ENCODE measurements at places on chromosomes 12 and 14.

DNA sequence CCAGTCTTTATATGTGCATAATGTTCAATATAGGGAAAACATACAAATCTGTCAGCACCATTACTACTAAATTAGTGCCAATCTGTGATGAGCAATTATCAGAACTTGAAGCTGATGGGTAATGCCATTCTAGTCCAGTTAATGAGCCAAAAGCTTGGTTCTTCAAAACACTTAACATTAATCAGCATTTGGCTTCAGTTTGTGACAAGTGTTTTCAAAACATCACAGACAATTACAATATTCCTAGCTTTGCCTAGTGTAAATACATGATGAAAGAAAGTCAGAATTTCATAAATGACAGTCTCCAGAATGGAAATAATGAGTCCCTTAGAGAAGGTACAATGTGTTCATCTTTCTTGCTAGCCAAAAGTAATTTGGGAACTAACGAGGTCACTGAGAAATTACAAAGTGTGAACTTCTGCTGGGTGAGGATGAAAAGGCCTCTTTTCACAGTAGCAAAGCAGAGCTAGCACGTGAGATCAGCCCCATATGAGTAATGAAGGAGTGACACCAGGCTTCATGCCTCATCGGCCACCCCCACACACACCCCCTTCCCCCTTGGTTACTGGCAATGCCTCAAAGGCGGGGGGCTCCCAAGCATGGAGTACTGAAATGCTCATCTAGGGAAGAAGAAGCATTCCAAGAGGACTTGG is 180.6 kb upstream of the EEA1 start:
- no peak for DNase-seq

- DNase-seq, result no peak
Measured at GRCh38 chr12:44031472-44032185, 195.7 kb downstream of the TMEM117 start.

DNA sequence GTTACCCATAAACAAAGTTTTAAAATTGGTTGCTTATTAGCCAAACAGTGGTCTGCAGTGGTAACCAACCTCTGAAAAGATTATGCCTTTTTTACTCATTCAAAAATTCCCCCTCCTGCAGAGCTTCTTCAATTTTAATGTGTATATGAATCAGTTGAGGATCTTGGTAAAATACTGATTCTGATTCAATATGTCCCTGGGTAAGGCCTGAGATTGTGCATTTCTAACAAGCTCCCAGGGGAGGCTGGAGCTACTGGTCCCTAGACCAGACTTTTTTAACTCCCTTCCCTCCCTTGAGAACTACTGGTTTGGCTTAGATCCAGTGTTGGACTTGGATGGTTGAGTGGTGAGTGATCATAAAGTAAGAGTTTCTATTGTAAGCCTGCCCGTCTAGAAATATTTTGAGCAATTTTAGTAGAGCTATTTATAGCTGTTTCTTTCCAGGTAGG is 90.2 kb downstream of the FUT8 start:
- no peak for DNase-seq

- no peak for DNase-seq
Measured at GRCh38 chr14:85471744-85472143, 58.2 kb upstream of the FLRT2 start.

GRCh38 chr14:96119947-96120346 is 80.8 kb downstream of the C14orf132 start:
- no peak for DNase-seq

GRCh38 chr14:84087986-84088531 is 1441.9 kb upstream of the FLRT2 start:
- no peak for DNase-seq

DNA sequence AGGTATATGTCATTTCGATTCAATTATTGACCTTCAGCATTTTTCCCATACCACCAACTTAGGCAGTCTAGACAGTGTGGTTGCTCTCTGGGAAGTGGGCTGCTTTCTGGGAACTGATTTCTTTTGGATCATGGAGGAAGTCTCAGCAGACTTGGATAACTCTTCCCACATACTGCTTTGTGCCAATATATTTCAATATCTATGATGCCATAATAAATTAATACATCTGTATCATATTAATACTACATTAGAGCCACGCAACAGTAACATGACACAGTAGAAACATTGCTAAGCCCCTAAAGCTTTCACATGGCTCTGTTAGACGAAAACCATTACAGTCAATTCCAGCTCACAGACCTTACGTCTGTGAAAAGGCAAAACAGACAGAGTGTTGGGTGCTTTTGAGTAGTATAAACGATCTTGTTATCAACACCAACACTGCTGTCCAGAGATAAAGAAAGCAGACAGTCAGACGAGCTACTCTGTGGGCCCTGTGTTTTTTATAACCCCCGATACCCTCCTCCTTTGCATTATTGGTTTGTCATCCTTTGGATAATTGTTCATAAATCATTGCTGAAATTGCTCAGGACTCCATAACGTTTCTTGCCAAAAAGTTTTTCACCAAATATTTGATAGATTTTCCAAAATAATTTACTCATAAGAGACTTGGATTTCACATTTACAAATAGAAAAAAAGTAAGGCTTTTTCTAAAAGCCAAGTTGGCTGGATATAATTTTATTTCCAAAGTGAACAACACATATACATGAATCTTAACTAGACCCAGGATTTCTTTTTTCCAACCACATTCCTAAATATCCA is 439.7 kb downstream of the ADAMTS20 start:
- no peak for DNase-seq

DNA sequence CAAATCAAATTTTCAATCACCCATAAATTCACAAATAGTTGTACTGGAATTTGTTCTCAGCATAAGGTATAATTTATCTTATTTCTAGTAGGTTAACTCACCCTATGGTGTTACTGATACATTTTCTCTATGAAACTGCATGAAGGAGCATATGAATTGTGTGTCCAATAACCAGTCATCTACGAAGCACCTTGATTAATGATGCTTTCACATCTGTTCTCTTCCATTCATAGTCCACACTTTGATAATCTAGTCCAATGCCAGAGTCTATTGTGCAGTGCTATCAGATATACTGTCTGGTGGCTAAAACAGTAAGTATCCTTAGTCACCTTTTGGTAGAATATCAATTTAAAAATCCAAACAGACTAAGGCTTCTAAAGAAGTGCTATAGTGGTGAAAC is 876.0 kb downstream of the RPS29 start:
- DNase-seq, result no peak

DNA sequence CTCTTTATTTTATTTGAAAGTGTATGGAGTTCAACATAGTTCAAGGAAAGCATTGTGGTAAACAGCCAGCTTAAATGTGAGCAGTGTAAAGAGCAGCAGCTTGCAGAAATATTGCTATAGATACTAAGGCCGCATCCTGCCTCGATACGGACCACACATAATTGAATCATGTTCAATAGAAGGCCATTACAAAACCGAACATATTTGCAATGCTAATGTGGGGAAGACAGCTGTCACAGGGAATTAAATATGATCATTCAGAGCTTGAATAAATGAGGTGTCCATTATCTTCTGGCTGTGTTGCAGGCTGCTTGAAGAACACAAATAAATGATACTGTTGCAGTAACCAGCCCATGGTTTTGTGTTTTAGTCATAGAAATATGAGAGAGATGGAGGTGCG is 173.2 kb downstream of the BRMS1L start:
- no peak for DNase-seq

DNA sequence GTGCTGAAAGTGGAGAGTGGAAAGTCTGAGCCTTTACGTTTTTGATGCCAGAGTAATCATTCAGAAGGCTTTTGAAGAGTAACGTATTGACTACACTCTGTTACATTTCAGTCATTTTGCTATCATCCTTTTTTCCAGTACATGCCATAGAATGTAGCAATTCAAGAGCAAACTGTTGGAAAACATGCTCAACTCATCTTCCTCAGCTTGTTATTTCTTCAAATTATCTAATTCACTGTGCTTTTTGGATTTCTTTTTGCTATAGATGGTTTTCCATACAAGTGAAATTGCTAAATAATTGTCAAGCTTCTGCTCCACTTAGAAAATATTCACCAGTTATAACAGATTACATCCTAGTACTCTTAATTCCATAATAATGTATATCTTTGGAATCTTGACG is 129.9 kb upstream of the CLEC14A start:
- DNase-seq, result no peak

DNA sequence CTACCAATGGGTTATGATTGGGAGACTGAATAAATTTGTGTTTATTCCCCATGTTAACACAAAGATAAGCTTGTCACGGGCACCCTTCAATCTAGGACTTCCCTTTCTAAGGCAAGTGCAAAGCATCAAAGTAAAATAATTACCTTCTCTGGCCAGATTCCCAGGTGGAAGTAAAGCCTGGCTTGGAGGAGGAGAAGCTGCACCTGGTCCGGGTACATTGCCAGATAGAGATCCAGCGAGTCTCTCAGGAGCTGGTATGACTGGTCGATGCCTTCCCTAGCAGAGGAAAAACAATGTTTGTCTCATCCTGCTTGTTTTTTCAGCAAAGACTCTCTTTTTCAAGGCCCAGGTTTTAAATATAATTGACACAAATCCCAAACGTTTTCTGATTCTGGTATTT is 24.9 kb downstream of the FBXO21 start:
- DNase-seq, result no peak

- DNase-seq, result no peak
Measured at GRCh38 chr14:104797115-104798044, 1.8 kb upstream of the AKT1 start.

DNA sequence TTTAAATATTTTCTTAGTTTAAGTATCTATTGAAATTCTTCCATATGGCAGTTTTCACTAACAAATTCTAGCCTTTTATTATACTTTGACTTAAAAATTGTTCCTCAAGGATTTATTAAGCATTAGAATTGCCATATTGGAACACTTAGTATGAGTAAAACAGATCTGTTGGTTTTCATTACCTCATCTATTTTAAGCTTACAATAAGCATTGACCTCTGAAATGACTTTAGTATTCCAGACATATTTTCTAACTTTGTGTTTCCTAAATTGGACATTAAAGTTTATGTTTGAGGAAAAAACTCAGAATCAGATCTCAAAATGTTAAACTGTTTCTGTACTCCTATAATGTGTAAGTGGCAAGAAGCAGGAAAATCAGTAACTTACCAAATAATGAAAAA is 48.4 kb downstream of the CSRP2 start:
- DNase-seq, result no peak

- DNase-seq, result no peak
Measured at GRCh38 chr14:61355892-61356325, 34.5 kb downstream of the PRKCH start.

DNA sequence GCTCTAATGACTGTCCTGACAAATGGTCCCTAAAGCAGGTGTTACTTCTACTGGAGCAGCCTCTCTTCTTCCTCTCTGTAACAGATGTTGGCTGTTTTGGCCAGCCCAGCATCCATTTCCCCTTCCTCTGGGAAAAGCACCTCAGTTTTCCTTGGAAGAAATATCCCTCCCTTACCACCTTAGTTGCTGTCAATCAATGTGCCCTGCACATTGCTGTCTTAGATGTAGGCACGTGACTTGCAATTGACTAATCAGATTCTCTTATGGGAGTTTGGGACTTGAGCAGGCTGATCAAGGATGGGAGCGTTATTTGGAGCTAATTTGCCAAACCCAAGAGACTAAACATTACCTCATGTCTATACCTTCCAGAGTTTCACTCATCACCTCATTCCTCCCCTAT is 12.0 kb upstream of the TMED2 start:
- no peak for DNase-seq

- DNase-seq, result no peak
Measured at GRCh38 chr14:35229792-35230089, 62.4 kb upstream of the PSMA6 start.

All from nucleus accumbens (tissue), 56 donors.